Breast epithelium (tissue), 4 donors: ENCODE measurements at places on chromosomes 2 and 18. TPM values are rescaled to one million over a fixed set of nuclear protein-coding genes. Genes with fewer than 3 reads are reported as not detected.

The OTX1 gene
- not detected for total RNA-seq

The TRIM54 gene
- 0.15 TPM for total RNA-seq

The PRKCE gene
- 34.0 TPM for total RNA-seq

The C2orf76 gene
- 13.0 TPM for total RNA-seq

The VSNL1 gene
- 0.80 TPM for total RNA-seq

DNA sequence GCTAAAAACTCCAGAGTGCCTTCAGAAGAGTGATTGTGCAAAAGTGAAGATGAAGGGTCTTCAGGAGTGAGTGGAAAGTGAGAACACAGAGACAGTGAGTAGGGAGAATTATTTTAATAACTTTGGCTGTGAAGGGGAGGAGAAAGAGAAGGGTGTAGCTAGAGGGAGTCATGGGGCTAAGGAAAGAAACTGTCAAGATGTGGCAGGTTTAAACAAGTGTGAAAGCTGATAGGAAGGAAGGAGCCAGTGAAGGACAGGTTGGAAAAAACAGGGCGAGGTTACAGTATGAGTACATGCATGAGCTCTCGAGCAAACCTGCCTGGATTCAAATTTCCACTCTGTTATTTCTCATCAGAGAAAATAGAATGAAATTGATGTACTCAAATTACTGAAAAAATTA lies 17.8 kb downstream of the IL1F10 start:
- DNase-seq: no peak

- no peak for DNase-seq
Measured at GRCh38 chr18:76688724-76689472, 133.5 kb upstream of the ZNF236 start.

GRCh38 chr2:196924051-196924450 lies 2.5 kb downstream of the PGAP1 start:
- DNase-seq: no peak

GRCh38 chr2:1727101-1727771 lies 17.1 kb downstream of the PXDN start:
- DNase-seq: peak; percentile 45

- DNase-seq: no peak
Measured at GRCh38 chr2:158786897-158787296, 8.2 kb upstream of the DAPL1 start.

GRCh38 chr18:74597034-74597661 lies 522 bp upstream of the ZNF407 start:
- peak; percentile 31 for DNase-seq

DNA sequence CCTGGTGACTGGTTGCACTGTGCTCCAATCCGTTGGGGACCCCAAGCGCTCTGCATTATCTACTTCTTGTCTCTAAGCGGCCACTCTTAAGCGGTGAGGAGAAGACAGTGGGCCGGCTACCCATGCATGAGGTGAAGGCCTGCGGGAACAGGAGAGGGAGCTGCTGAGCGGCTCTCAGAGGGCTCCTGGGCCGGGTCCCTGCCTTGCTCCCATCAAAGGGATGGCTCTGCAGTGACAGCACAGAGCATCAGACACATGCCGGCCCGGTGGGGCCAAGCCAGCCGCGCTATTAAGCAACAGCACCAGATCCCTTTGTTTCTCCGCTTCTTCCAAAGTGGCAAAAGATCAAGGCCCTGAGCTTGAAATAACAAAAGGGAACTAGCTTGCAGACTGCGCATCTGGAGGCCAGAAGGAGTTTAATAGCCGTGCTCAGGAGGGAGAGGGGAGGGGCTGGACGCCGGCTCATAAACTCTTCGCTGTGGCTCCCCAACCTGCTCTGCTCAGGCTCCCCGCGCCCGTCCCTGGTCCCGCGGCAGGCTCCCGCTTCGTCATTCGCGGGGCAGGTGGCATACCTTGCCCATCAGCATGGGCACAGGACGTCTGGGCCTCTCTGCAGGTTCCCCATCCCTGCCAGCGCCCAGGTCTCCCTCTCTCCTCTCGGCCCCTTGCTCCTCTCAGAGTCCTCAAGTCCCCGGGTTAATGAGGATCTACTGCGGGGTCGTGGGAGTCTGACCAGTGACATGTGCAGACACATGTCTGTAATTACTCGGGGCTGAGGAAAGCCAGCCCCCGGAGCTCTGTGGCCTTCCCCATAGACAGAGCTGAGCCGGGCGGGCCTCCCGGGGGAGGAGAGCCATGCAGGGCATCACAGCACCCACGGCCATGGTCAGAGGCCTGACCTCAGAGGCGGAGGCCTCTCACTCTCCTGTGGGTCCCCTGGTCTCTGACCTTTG lies 96.7 kb downstream of the ASB1 start:
- DNase-seq: no peak

GRCh38 chr2:20115374-20115773 lies 63.9 kb upstream of the LAPTM4A start:
- DNase-seq: no peak

- no peak for DNase-seq
Measured at GRCh38 chr2:58428096-58429013, 187.2 kb upstream of the FANCL start.

DNA sequence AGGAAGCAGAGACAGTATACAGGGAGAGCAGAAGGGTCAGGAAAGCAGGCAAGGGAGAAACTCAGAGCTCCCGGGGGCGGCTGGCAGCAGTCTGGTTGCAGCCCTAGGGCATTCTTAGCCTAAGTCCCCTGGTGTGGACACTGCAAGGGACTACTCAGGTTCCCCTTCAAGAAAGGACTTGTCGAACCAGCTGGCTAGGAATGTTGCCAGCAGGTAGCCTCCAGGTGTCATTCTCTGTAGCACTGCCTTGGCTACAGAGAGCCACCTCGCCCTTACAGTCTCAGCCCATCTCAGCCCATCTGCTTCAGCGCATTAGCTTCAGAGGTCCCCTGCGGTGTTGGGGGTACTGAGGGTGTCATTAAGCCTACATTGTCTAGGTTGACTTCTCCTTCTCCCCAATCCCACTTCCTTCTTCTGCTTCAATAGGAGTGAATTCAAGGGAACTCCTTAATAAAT lies 11.3 kb upstream of the TMSB10 start:
- DNase-seq: no peak
